Lung microvascular endothelial cell (primary cell): ENCODE measurements at places on chromosomes 11 and 22.
A peak's percentile ranks its signal among the peaks of the same experiment; 100 is the strongest.

GRCh38 chr22:22389467-22389866 is 119.1 kb downstream of the ZNF280B start:
- no peak for DNase-seq

- DNase-seq, result no peak
These were observed 142.5 kb downstream of the APOL5 start for GRCh38 chr22:35860087-35860733.

DNA sequence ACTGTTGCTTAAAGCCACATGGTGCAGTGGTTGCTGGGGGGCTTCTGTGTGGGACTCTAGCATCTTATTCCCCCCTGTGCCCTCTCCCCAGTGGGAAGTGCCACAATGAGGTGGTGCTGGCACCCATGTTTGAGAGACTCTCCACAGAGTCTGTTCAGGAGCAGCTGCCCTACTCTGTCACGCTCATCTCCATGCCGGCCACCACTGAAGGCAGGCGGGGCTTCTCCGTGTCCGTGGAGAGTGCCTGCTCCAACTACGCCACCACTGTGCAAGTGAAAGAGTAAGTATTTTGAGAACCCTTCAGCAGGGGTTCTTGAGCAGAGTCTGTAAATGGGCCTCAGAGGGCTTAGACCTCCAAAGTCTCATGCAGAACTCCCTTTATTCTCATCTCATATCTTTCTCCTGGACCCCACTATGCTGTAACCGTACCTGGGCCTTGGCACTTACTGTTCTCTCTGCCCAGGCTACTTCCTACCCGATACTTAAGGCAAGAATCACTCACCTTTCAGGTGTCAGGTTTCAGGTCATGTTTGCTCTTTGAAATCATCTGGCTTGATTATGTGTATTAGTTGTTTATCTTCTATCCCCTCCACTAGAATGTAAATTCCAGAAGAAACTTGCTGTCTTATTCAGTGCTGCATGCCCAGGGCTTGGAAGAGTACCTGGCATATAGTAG is 32.4 kb downstream of the PIK3IP1 start:
- no peak for DNase-seq

GRCh38 chr11:2621894-2622293 is 77.9 kb downstream of the KCNQ1OT1 start:
- no peak for DNase-seq

GRCh38 chr22:43905681-43906080 is 13.9 kb upstream of the PNPLA5 start:
- no peak for DNase-seq

DNA sequence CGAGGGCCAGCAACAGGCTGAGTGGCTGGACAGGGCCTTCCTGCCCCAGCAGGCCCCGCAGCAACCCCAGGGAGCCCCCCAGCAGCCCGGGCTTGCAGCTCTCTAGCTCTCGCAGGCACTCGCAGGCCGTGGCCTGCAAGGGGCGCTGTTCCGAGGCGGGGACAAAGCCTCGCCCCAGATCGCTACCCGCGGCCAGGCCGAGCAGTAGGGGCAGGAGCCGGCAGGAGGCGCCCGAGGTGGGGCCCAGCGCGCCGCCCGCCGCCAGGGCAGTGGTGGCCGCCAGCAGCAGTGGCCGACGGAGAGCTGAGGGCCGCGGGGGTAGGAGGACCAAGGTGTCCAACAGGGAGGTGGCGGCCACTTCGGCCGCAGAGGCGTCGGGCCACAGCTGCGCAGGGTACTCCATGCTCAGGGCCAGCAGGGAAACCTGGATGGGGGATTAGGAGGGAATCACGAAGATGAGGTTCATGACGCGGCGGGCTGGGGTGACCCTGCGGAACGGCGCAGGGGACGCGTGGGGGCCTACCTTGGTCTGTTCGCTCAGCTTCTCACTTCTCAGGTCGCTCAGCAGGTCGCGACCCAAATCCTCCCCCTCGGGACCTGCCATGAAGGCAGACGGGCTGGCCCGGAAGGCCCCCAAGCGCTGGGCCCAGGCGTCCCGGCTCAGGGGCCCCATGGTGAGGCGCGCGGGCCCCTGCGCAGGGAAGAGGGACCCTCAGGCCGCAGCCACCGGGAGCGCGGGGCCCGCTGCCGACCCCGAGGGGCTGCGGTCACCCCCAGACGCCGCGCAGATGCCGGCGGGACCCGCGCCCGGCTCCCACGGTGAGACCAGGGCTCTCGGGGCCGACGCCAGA is 632 bp downstream of the AP5B1 start:
- peak; percentile 92 for DNase-seq

DNA sequence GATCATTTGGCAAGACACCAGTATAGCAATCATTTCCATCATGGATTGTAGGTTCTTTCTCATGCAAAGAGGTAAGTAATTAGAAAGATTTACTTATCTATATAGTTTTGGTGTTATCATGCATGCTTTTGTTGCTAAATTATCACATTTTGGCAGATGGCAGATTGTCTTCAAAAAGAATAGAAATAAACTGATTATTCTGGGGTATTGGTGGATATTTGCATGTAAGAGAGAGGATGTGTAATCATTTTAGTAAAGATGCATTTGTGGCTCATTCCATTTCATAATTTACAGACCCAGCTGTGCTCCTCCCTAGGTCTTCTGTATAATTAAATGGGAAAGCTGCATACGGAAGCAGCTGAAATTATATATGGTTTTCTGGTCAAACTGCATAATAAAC is 875.7 kb upstream of the ANO3 start:
- DNase-seq, result no peak

DNA sequence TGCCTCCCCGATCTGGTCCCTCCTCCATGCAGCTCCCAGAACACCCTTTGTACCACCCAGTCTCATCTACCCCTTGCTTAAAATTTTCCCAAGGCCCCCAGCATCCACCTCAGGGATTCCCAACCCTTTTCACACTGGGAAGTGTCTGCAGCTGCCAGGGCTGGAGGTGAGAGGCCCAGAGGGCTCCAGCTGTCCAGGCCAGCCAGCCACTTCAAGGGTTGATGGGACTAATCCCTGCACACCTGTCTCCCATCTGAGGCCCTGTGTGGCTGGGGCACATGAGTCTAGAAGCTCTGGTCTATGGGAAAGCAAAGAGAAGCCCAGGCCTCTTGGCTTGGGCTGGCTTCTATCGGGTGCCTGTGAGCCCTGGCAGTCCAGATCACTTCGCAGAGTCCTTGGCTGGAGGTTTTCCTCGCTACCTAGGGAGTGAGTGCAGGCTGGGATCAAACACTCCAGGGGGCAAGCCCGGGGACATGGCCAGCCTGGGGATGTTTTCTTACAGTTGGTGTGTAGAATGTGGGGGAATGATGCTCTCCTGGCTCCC is 41.1 kb upstream of the TPBGL start:
- no peak for DNase-seq

DNA sequence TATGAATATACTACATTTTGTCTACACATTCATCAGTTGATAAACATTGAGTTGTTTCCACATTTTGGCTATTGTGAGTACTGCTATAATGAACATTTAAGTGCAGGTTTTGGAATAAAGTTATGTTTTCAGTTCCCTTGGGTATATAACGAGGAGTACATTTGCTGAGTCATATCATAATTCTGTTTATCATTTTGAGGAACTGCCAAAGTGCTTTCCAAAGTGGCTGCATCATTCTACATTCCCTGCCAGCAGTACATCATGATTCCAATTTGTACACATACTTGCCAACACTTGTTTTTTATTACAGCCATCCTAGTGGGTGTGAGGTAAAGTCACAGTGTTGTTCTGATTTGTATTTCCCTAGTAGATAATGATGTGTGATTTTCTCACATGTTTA is 1458.6 kb upstream of the TENM4 start:
- no peak for DNase-seq

DNA sequence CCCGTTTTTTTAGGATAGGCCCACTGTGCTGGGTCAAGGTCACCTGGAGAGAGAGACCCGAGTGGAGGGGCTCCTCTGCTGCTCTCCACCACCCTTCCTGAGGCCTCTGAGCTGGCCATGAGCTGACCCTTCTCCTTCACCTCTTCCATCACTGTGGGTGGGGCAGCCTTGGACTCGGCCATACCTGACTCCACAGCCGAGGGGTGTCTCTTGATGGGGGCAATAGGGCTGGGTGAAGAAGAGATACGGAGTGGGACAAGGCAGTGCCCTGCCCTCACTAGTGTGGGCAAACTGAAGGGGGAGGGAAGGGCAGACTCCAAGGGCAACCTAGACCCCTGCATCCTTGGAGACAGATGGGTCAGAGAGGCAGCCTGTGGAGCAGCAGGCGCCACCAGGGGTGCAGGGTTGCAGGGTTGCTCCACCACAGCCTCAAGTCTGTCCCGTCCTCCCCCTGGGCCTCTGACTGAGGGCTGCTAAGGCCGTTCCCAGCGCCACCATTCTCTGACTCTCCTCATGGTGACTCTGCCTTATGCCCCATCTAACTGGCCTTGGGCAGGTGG is 20.1 kb upstream of the NECTIN1 start:
- DNase-seq, result no peak

DNA sequence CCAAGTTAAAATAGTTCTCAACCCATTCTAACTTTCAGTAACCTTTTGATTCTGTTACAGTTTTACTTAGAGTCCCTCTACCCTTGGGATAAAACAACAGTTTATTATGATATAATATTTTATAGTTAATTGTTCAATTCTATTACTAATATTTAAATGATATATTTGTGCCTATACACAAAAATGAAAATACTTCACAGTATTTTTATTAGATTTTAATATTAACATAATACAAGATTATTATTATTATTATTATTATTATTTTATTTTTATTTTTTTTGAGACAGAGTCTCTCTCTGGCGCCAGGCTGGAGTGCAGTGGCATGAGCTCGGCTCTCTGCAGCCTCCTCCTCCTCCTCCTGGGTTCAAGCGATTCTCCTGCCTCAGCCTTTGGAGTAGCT is 416.7 kb downstream of the NTM start:
- DNase-seq, result no peak

DNA sequence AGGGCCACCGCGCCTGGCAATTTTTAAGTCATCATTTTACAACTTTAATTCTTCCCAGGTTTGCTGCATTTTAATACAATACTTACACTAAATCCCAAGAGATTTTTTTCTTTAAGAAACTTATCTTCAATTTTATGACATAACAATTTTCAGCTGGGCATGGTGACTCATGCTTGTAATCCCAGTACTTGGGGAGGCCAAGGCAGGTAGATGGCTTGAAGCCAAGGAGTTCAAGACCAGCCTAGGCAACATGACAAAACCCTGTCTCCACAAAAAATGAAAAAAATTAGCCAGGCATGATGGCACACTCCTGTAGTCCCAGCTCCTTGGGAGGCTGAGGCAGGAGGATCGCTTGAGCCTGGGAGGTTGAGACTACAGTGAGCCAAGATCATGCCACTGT is 38.8 kb downstream of the CLDN25 start:
- DNase-seq, result no peak

DNA sequence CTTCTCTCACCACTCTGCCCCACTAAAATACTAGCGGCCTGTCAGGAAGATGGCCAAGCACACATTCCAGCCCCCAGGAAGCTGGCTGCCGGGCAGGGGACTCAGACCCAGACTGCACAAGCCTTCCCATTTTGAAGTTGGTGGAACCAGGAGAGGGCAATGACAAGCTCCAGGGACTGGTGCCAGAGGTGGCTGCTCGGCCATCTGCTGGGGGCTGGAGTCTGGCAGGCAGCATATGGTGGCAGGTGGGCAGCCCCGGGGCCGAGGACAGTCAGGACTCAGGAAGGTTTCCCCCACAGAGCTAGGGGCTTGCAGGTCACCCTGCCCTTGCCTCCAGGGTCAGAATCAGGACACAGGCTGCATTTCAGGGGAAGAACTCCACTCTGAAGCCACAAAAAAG is 22.6 kb downstream of the KCNJ5 start:
- DNase-seq, result no peak

DNA sequence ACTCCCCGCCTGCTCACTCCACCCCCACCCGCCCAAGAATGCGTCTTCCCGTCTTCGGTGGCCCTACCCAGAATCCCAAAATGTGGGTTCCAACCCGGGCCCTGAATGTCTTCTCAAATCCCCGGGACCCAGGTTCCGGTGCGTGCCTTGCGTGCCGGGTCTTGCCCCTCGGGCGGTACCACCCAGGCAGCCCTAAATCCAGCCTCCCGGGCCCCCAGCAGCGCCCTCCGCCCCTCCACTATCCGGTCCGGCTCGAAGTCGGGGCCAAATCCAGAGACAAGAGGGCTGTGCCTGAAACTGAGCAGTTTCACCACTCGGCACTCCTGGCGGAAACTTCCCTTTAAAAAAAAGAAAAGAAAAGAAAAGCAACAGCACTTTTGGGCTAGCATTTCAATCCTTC is 16.3 kb upstream of the CCT8L2 start:
- no peak for DNase-seq

GRCh38 chr11:117888139-117888566 is 11.7 kb upstream of the FXYD6 start:
- DNase-seq, result no peak

GRCh38 chr11:130725421-130726233 is 190.7 kb downstream of the SNX19 start:
- peak; percentile 25 for DNase-seq

DNA sequence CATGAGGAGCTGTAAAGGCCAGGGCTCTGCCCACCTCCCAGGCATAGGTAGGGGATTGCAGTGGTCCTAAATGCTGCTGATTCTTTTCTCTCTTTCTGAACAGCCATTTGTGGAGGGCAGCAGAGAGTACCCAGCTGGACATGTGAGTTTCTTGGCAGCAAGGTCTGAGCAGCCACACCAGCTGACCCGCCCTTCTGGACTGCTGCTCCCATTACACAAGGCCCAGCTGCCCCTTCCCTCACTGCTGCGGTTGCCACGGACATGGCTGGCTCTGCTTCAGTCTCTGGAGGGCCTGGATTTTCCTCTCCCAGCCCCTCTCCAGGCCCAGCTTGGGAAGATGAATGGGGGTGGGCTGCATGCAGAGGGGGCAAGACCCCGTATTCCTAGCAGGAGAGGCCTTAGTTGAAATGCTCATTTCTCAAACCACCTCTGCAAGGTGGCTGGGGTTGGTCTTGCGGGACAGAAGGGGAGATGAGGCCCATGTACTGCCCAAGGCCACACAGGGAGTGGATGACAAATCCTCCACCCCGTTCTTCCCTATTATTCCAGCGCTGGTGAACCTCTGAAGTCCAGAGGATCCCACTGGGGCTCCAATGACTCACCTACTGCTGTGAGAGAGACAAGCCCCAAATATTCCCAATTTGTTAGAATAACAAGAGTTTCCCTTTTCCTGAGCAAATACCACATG is 4.6 kb downstream of the LGALS12 start:
- no peak for DNase-seq

- DNase-seq, result peak; percentile 55
These were observed 121.9 kb downstream of the ARHGAP42 start for GRCh38 chr11:100808904-100809491.

DNA sequence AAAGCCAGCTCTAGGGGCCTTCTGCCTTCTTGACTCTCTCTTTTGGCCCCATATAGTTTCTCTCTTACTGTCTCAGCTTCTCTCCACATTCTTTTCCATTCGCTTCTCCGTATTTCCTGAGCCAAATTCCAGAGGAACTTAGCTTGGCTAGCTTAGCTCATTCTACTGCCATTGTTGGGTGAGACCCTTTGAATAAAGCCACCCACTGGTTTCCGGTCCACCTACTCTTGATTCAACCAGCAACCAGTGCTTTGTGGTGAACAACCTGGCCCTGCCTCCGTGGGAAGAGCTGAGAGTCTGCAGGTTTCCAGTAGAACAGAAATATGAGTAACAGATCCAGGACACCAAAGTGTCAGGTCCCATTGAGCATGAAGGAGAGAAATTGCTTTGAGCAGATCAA is 81.3 kb upstream of the ARHGAP20 start:
- peak; percentile 10 for DNase-seq

- no peak for DNase-seq
These were observed at the start of gene FIBIN for GRCh38 chr11:26993965-26994457. FIBIN (plus strand) TSS chr11:26994112; CDS start chr11:26994527, 415 bp downstream.
